ENCODE measurements at places on chromosomes 3 and 15. TPM values are rescaled to one million over a fixed set of nuclear protein-coding genes. Genes with fewer than 3 reads are reported as not detected.

GALK2 gene
- total RNA-seq, result 53.2 TPM

ZNF621 gene
- total RNA-seq, result 22.5 TPM

CPNE9 gene
- total RNA-seq, result not detected

NANOGP8 gene
- total RNA-seq, result not detected

CNTN6 gene
- total RNA-seq, result not detected

CTDSPL2 gene
- total RNA-seq, result 92.3 TPM

SEMA6D gene
- total RNA-seq, result 10.0 TPM

GOLGA8G gene
- not detected for total RNA-seq

SLC9A9 gene
- total RNA-seq, result 5.6 TPM

WDR72 gene
- not detected for total RNA-seq

ARPIN gene
- total RNA-seq, result 12.0 TPM

ARGFX gene
- not detected for total RNA-seq

POLG gene
- total RNA-seq, result 91.8 TPM

XIRP1 gene
- total RNA-seq, result not detected

ITPKA gene
- 0.36 TPM for total RNA-seq

SKIL gene
- 131 TPM for total RNA-seq

BNIP2 gene
- 256 TPM for total RNA-seq

MUSTN1 gene
- not detected for total RNA-seq

GTF2A2 gene
- total RNA-seq, result 64.1 TPM

ISLR gene
- total RNA-seq, result 0.07 TPM

CHST14 gene
- total RNA-seq, result 17.4 TPM

DUOX2 gene
- total RNA-seq, result not detected

RARB gene
- total RNA-seq, result 17.6 TPM

ZMYND10 gene
- total RNA-seq, result 0.13 TPM

SLC2A2 gene
- not detected for total RNA-seq

LTF gene
- total RNA-seq, result not detected

APOD gene
- total RNA-seq, result 6.8 TPM

GP5 gene
- total RNA-seq, result 0.14 TPM

SLC15A2 gene
- total RNA-seq, result 0.36 TPM

SLC28A1 gene
- total RNA-seq, result not detected

CASR gene
- total RNA-seq, result not detected

NR2F2 gene
- total RNA-seq, result 24.8 TPM

C3orf85 gene
- total RNA-seq, result not detected

RYR3 gene
- under 0.01 TPM for total RNA-seq

BTLA gene
- total RNA-seq, result not detected

AQP9 gene
- 0.07 TPM for total RNA-seq

LIPH gene
- 0.07 TPM for total RNA-seq

SHISA5 gene
- total RNA-seq, result 94.9 TPM

SCN11A gene
- total RNA-seq, result 0.27 TPM

LRRC2 gene
- 0.14 TPM for total RNA-seq

LIPC gene
- 0.07 TPM for total RNA-seq

U2SURP gene
- 165 TPM for total RNA-seq

RYK gene
- 111 TPM for total RNA-seq

NTRK3 gene
- not detected for total RNA-seq

PRSS50 gene
- not detected for total RNA-seq

MAP6D1 gene
- 1.9 TPM for total RNA-seq

SLC24A5 gene
- total RNA-seq, result 0.07 TPM

TMF1 gene
- total RNA-seq, result 46.7 TPM

ZBTB47 gene
- total RNA-seq, result 10.0 TPM

SEC62 gene
- total RNA-seq, result 41.5 TPM

CHST13 gene
- total RNA-seq, result not detected

ACAD11 gene
- total RNA-seq, result 20.6 TPM

FBN1 gene
- total RNA-seq, result 48.0 TPM

CRABP1 gene
- not detected for total RNA-seq
